ENCODE measurements at places on chromosomes 7 and 10. TPM values are rescaled to one million over a fixed set of nuclear protein-coding genes. Genes with fewer than 3 reads are reported as not detected.
A peak's percentile ranks its signal among the peaks of the same experiment; 100 is the strongest.

BICC1 gene
- 6.1 TPM for total RNA-seq

TMEM176B gene
- 33.4 TPM for total RNA-seq

RNF32 gene
- 0.38 TPM for total RNA-seq

- no peak for DNase-seq
These were observed 36.1 kb downstream of the PPP1R3C start for GRCh38 chr10:91596825-91597196.

- no peak for DNase-seq
These were observed 251.6 kb downstream of the RPS24 start for GRCh38 chr10:78285226-78285625.

DNA sequence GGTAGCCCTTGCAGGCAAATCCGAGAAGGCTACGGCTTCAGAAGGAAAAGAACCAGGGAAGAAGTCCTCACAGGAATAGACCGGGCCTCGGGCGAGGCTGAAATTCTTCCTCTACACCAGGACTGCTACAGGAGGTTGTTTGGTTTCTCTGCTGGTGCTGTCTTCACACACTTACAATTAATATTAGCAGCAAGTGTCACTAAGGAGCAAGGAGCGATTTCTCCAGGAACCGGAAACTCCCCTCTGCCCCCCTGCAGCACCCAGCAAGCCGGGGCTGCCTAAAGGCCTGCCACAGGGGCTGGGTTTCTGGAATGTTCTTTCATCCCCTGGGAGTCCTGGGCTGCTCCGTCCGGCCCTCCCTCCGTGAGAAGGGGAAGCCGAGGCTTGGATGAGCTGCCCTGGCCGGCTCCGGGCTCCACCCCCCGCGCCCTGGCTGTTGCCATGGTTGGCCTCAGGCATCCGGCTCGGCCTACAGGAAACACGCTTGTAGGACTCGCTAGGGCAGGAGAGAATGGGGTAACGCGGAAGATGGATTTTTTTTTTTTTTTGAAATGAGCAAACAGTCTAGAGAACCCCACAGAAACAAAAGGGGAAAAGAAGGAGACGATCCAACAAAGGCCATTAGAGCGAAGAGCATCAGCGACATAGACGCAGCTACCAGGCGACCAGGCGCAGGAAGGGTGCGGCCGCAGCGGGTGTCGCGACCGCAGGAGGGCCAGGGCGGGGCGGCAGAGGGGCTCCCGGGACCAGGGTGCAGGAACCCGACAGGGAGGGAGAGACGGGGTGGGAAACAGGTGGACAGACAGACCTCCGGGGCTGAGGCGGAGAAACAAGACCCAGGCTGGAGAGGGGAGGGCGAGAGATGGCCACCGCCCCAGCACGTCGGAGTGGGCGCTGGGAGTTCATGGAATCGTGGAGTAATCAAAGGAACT, 33.0 kb downstream of the EN2 start:
- peak; percentile 82 for DNase-seq

DNA sequence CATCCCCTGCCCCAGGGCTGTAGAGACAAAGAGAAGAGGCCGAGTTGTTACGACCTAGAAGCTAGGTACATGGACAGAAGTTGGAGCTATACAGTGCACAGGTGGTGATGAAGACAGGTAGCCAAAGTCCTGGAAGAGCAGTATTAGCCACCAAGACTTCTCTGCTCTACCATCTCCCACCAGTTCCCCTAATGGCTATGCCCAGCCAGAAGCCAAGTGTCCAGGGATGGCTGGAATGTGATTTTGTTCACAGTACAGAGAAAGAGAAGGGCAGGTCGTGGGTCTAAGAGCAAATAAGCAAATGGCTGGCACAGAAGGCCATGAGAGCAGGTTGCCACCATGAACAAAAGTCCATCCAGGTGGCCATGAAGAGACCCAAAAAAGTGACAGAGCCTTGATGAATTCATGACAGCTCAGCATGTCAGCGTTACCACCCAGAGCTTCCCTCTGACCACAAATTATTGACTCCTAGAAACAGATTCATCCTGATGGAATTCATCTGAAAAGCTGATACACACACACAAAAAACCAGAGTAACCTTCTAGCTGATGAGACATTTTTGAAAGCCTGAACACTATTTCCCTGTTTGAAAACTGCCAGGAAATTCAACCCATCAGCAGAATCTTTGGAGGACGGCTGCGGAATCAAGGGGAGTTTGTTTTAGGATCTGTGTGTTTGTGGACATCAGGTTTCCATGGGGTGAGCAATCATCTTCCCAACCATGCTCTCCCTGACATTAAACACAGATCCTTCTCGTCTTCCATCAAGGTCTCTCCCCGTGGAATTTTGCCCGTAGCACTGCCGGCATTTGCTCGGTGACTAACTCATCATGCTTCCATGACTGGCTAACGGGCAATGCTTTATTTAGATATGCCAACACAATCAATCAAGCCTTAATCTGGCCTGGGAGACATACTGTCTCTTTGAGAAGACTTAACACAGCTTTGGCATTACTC, 906.7 kb upstream of the AUTS2 start:
- no peak for DNase-seq

DNA sequence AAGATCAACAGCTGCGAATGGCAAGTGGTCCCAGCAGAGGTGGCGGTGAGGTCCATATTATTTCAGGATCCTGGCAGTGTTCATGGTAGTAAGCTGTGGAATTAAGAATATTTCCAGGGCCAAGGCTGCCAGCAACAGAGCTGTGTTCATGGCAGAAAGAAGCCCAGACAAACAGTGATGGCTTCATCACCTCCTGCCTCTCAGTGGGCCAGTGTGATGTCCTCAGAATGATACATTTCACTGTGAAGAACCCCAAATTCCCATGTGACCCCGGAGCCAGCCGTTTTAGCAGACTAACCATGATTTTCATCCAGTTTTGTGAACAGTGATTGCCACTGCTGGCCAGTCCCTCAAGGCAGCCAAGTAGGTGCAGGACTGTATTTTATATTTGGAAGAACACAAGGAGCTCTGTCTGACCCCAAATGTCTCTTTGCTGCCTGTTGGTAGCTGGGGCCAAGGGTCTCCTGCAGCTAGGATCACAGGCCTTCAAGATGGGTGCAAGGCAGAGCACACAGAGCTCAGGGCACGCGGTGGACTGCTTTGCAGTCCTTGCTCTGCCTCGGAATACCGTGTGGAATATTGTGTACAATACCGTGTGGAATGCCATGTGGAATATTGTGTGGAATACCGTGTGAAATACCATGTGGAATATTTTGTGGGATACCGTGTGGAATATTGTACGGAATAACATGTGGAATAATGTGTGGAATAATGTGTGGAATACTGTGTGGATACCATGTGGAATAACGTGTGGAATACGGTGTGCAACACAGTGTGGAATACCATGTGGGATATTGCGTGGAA, 132.3 kb upstream of the CHST15 start:
- DNase-seq = no peak

- no peak for DNase-seq
These were observed 341.7 kb downstream of the PARD3 start for GRCh38 chr10:34473174-34474008.

GRCh38 chr7:1677206-1678080, 7.4 kb downstream of the ELFN1 start:
- DNase-seq = no peak

DNA sequence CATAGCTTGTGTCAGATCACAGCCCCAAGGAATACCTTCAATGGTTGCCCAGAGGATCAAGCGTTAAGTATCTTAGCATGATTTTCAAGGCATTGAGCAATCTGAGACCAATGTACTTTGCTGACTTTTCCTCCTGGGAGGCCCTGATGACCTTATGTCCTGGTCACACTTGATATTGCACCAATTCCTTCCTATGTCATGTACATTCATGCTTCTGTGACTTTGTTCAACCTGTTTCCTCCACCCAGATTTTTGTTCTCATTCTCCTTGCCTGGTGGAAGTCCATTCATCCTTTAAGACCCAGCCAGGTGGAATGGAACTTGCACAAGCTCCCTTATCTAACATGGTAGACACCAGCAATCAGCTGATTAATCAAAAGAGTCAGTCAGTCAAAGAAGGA, 160.8 kb downstream of the PFKFB3 start:
- no peak for DNase-seq

DNA sequence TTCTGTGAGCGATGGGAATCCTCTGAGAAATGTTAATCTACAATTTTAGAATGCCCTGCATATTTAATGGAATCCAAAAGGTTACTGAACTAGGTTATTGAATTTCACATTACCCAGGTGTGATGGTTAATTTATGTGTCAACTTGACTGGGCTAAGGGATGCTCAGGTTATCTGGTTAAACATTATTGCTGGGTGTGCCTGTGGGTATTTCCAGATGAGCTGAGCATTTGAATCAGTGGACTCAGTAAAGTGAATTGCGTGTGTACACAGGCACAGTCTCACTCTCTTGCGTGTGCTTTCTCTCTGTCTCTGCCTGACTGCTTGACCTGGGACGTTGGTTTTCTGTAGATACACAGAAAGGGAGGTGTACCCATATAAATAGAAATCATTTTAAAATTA, 21.7 kb downstream of the RNF32 start:
- DNase-seq = no peak

DNA sequence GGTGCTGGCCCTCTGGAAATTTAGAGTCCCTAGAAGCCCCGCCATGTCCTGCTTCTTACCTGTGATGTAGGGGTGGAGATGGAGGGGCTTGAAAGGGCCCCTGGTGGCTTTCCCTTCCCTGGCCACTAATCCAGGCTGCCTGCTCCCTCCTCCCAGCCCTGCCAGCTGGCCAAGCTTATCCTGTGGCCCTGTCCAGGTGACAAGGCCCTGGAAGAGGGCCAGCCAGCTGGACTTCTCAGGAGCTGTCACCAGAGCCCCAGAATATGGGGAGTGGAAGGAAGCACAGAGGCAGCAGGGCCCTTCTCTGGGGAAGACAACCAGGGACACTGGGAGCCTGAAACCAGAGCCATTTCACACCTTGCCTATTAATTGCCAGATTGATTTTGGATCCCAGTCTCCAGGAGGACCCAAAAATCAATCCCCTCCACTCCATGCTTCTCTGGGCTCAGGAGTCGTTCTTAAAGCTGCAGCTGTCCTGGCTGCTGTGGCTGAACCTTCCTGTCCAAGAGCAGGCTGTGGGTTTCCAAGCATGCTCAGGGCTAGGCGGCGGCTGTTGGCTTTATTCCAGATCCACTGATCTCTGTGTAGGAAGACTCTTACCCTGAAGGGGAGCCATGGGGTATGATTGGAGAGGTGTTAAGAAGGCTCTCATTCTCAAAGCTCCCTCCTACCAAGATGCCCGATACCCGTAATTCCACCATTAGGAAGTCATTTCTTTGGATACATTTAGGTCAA, 52.6 kb upstream of the PCBD1 start:
- DNase-seq = peak; percentile 78

DNA sequence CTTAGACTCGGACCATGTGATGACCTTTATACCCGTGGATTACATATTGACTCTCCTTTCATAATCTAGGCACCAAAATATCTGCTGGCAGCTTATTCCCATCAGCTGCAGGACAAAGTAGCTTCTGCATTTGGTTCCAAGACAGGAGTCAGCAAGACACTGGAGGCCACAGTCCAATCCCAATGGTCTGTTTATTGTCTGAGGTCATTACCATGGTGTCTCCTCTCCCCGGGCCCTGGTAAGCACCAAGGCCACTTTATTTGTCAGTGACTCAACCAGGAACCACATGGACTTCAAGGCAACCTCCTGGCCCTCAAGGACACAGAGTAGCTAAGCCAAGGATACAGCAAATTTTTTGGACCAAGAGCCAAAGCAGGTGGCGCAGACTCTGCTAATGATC, 36.1 kb downstream of the KCNMA1 start:
- DNase-seq = no peak
